T-cell (primary cell): ENCODE measurements at places on chromosomes 2 and 18. TPM values are rescaled to one million over a fixed set of nuclear protein-coding genes. Genes with fewer than 3 reads are reported as not detected.

The RASGRP3 gene
- total RNA-seq: 2.7 TPM

The UGT1A10 gene
- not detected for total RNA-seq

The RPL37A gene
- total RNA-seq: 3,589 TPM

The OXER1 gene
- not detected for total RNA-seq

GRCh38 chr2:219570924-219571310, 422 bp downstream of the OBSL1 start:
- peak overlapping the region; percentile 48 for H3K4me3 ChIP-seq
- no peak for DNase-seq
- H3K27me3 ChIP-seq: peaks cover 77% of the 10 kb centered on the region
- no peak overlapping the region for H3K27ac ChIP-seq

DNA sequence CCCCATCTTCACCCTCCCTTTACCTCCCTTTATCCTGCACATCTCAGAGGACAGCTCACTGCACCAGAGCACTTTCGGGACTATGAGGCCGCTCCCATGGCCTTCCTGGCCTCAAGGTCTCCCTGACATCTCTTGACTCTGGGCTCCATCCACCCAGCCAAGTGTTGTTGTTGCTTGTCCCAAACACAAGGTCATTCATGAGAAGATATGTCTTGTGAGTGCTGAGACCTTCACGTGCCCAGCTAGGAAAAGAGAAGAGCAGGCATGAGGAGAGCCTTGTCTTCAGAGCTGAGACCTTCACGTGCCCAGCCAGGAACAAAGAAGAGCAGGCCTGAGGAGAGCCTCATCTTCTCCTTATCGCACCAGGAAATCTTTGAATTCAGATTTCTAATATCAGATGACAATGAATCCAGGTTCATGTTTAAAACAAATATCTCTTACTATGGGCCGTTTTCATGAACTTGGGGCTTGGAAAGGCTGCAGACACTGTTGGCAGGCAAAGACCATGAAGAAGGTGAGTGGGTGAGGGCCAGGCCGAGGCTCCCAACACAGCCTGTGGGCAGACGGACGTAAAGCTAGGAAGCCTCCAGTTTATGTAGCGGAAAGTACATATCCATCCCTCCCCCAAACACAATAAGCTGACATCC, 256.1 kb downstream of the NDUFA10 start:
- no peaks in the 10 kb centered on the region for H3K4me1 ChIP-seq
- no peak overlapping the region for H3K4me3 ChIP-seq
- no peaks in the 10 kb centered on the region for H3K27me3 ChIP-seq
- DNase-seq: no peak

- peak overlapping the region; percentile 75 for H3K27ac ChIP-seq
- H3K4me3 ChIP-seq: peak overlapping the region; percentile 74
- DNase-seq: no peak
- peaks cover 5% of the 10 kb centered on the region for H3K4me1 ChIP-seq
- no peaks in the 10 kb centered on the region for H3K36me3 ChIP-seq
These were observed 916 bp upstream of the PDCD1 start for GRCh38 chr2:241859436-241860183.

- no peaks in the 10 kb centered on the region for H3K4me1 ChIP-seq
- H3K4me3 ChIP-seq: no peak overlapping the region
- H3K36me3 ChIP-seq: no peaks in the 10 kb centered on the region
- DNase-seq: no peak
- no peak overlapping the region for H3K27ac ChIP-seq
These were observed 148.1 kb downstream of the TMEM163 start for GRCh38 chr2:134570676-134571075.

The CD207 gene
- total RNA-seq: not detected

DNA sequence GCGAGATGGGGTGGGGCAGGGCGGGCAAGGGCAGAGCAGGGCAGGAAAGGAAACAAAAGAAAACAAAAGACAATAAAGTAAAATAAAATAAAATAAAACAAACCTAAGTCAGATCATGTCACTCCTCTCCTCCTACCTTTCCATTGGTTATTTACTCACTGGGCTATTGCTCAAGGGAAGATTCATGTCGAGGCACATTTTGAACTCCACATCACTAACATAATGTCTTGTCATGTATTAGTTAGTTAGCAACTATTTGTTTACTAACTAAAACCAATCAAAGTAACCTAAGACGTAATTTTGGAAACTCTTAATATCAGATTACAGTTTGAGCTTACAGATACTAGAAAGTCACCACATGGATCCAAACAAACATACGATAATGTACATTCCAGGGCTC, 2.2 kb downstream of the C1D start:
- H3K4me1 ChIP-seq: peaks cover 13% of the 10 kb centered on the region

DNA sequence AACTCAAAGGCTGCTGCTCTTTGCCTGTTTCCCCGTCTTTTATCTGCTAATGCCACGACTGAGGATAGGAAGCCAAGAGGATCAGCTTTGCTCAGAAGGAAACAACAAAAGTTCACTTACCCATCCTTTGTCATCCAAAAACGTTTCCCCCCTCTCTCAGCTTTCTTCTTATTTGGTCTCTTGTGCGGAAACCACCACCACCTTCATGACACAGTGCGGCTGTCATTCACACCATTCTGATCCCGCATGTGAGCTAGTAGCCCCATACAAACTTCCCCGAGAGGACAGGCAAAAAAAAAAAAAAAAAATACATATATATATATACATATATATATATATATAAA, 656 bp downstream of the LRRTM4 start:
- no peaks in the 10 kb centered on the region for H3K27me3 ChIP-seq

DNA sequence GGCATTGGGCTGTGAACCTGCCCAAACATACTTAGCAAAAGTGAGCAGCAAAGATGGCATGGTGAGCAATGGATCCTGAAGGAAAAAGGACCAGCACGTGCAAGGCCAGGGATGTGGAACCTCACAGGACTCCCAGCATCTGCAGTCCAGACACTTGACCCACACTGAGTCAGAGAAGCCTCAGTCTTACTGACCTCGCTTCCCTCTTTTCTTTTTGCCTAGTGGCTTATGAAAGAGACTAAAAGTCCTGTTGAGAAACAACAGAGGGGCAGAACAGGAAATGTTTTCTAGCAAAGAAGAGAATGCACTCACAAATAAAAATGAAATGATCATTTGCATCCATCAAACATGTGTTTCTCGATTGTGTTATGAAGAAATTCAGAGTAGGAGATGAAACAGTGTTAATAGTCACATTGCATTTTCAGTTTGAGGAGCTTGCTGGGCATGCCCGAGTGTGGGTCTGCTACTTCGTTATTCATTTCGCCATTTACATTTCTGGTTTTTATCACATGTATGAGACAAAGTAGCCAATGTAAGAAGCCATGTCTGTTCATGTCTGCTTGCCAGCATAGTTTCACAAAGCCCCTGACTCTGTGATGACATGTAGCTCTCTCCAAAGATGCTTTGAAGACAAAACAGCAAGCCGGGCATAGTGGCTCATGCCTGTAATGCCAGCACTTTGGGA, 118.4 kb downstream of the INO80D start:
- no peak overlapping the region for H3K27ac ChIP-seq
- H3K4me1 ChIP-seq: no peaks in the 10 kb centered on the region
- no peaks in the 10 kb centered on the region for H3K27me3 ChIP-seq
- no peak for DNase-seq
- no peaks in the 10 kb centered on the region for H3K36me3 ChIP-seq

The TDRD15 gene
- total RNA-seq: not detected

DNA sequence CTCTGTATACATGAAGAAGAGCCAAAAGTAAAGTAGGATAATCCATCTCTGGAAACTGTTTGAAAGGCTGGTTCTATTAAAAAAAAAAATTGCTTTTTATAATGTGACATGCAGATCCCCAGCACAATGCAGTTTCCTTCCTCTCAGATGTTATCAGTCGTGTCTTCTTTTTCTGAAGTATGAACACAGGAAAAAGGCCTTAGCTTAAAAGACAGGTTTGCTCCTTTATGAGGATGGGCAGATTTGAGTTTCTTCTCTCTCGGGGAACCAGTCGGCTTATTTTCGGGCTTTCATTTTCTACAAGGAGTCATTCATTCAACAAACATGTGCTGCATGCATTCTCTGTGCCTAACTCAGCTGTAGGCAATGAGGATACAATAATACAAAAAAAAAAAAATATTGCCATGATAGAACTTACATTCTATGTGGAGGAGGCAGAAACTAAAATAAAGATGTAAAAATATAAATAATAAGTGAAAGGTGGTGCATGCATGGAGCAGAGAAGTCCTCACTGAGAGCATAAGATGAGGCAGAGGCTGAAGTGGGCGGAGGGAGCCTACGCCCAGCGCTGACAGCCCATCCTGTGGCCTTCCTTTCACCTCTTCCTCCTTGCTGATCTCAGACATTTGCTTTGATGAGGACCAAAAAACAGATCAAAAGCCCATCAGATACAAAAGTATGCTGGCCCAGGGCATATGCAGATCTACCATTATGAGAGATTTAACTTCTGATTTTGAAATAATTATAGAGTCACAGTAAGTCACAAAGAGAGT, at the start of gene CD226:
TSS of gene CD226 (minus strand) at position 513 of the 773 bp plus-strand sequence. CDS start at position 46, 467 bp downstream.
- no peak for DNase-seq
- peak within 1 kb of the TSS; percentile 78 for H3K27ac ChIP-seq
- H3K27me3 ChIP-seq: no peaks in the 10 kb centered on the region
- H3K4me3 ChIP-seq: peak within 1 kb of the TSS; percentile 41
- H3K4me1 ChIP-seq: peaks cover 72% of the 10 kb centered on the region
- no peaks in the 10 kb centered on the region for H3K36me3 ChIP-seq

- no peaks in the 10 kb centered on the region for H3K4me1 ChIP-seq
- no peak overlapping the region for H3K27ac ChIP-seq
- H3K36me3 ChIP-seq: no peaks in the 10 kb centered on the region
- no peaks in the 10 kb centered on the region for H3K27me3 ChIP-seq
- DNase-seq: no peak
These were observed 171.5 kb downstream of the ALK start for GRCh38 chr2:29749843-29750242.

The PID1 gene
- total RNA-seq: not detected

DNA sequence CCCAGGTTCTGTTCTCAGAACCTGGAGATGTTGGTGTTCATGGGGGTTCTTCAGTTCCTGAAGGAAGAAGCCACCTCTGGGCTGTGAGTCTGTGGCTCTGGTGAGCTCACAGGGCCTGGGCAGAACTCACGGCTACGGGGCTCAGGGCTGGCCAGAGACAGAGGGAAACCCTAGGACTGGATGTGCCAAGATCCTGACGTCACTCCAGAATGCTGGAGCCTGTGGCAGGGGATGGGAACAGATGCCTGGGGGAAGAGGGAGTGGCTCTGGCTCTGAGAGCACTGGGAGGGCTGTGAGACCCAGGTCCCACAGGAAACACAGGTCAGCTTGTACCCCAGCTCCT, at the start of gene OTOF:
TSS of gene OTOF (minus strand) at position 214 of the 343 bp plus-strand sequence.
- H3K27ac ChIP-seq: no peak within 1 kb of the TSS
- peak within 1 kb of the TSS; percentile 5 for H3K4me3 ChIP-seq
- H3K27me3 ChIP-seq: no peaks in the 10 kb centered on the region
- H3K36me3 ChIP-seq: no peaks in the 10 kb centered on the region

- no peaks in the 10 kb centered on the region for H3K36me3 ChIP-seq
- no peak overlapping the region for H3K4me3 ChIP-seq
- H3K27me3 ChIP-seq: no peaks in the 10 kb centered on the region
- H3K27ac ChIP-seq: no peak overlapping the region
- no peak for DNase-seq
These were observed 12.6 kb downstream of the BARD1 start for GRCh38 chr2:214796911-214797310.

The ANTXR1 gene
- total RNA-seq: 0.64 TPM

DNA sequence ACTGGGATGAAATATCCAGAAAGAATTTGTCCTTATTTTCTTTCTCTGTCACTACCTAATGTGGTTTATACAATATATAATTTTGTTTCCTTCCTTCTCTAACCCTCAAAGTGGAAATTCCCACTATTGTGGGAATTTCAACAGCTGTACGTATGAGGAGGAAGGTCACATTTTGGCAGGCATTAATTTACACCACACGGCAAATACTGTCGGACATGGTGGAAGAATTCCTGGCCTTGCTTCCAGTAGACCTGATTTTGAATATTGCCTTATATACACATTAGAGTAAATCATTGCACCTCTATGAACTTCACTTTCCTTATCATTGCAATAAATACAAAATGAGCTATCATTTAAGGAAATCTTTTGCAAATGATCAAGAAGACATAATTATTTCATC, 358.1 kb upstream of the ETAA1 start:
- no peak for DNase-seq
- H3K27ac ChIP-seq: no peak overlapping the region
- H3K4me1 ChIP-seq: no peaks in the 10 kb centered on the region

- no peaks in the 10 kb centered on the region for H3K36me3 ChIP-seq
- DNase-seq: no peak
- no peak overlapping the region for H3K4me3 ChIP-seq
- H3K27ac ChIP-seq: no peak overlapping the region
- no peaks in the 10 kb centered on the region for H3K4me1 ChIP-seq
- H3K27me3 ChIP-seq: no peaks in the 10 kb centered on the region
These were observed 111.2 kb downstream of the TFCP2L1 start for GRCh38 chr2:121173806-121174205.

DNA sequence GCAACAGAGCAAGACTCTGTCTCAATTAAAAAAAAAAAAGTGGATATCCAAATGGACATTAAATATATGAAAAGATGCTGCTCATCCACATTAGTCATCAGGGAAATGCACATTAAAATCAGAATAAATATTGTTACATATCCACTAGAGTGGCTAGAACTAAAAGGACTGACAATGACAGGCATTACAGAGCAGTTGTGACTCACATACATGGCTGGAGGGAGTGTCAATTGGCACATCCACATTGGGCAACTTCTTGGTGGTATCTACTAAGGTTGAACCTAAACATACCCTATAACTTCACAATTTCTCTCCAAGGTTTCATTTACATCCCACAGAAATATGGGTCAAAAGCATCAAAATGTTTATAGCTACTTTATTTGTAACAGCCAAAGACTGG, 14.0 kb upstream of the DNER start:
- DNase-seq: no peak
- no peak overlapping the region for H3K4me3 ChIP-seq
- no peaks in the 10 kb centered on the region for H3K36me3 ChIP-seq
- H3K4me1 ChIP-seq: no peaks in the 10 kb centered on the region
- no peak overlapping the region for H3K27ac ChIP-seq

GRCh38 chr2:135066710-135067109, 14.6 kb downstream of the RAB3GAP1 start:
- no peak overlapping the region for H3K27ac ChIP-seq
- H3K36me3 ChIP-seq: peaks cover 5% of the 10 kb centered on the region
- H3K4me1 ChIP-seq: no peaks in the 10 kb centered on the region
- DNase-seq: no peak
- no peak overlapping the region for H3K4me3 ChIP-seq
- H3K27me3 ChIP-seq: no peaks in the 10 kb centered on the region
